Fibroblast of skin of right biceps (primary cell): ENCODE measurements at places on chromosomes 7 and 10.

- peak; percentile 18 for DNase-seq
Measured at GRCh38 chr10:61529208-61529607, 76.0 kb upstream of the TMEM26 start.

DNA sequence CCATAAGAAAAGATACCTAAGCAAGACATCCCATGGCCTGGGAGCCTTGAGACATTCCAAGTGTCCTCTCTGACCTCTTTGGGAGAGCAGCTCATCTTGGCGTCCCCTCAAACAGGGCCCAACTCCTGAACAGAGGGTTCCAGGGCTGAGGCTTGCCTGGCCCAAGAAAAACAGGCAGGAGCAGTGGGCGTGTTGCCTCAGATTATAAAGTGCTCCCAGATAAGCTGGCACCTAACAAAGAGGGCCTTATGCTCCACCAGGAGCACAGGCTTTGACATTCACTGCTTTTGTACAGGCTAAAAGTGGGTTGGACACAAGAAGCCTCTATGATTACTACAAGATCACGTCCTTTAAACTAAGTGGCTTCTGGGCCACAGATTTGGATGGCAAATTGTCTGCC, 193.1 kb downstream of the FGFR2 start:
- DNase-seq = no peak

DNA sequence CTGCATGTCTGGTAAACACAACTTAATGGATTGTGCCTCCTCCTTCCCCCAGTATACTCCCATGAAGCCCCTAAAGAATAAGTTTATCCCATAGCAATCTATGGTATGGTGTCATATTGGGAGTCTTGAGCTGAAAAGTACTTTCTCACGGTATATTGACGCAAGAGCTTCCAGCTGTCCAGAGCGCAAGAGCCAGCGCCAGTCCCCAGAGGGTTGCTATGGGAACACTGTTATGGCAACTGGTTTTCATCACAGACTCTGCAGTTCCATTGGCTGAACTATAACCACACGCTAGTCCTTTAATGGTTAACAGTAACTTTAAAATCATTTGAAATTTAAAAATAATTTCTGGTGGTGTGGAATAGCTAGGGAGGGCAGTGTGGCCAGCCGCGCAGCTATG, 46.9 kb downstream of the PRPF18 start:
- DNase-seq = peak; percentile 82

DNA sequence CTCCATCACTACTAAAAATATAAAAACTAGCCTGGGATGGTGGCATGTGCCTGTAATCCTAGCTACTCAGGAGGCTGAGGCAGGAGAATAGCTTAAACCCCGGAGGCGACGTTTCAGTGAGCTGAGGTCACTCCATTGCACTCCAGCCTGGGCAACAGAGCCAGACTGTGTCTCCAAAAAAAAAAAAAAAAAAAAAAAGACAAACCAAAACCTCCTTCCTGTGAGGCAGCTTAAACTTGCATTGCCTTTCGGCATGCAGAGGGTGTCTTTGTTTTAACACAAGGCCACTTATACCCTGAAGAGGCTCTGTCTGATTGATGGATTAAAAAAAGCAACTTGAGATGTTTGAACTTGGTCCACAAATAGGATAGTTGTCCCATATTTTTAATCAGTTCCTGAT, 128.4 kb upstream of the RSU1 start:
- peak; percentile 83 for DNase-seq

GRCh38 chr10:596725-597345, 92.6 kb downstream of the DIP2C start:
- no peak for DNase-seq

- no peak for DNase-seq
Measured at GRCh38 chr10:79063071-79063491, 5.7 kb upstream of the ZMIZ1 start.

GRCh38 chr7:98551611-98552273, 65.3 kb upstream of the NPTX2 start:
- DNase-seq = no peak

DNA sequence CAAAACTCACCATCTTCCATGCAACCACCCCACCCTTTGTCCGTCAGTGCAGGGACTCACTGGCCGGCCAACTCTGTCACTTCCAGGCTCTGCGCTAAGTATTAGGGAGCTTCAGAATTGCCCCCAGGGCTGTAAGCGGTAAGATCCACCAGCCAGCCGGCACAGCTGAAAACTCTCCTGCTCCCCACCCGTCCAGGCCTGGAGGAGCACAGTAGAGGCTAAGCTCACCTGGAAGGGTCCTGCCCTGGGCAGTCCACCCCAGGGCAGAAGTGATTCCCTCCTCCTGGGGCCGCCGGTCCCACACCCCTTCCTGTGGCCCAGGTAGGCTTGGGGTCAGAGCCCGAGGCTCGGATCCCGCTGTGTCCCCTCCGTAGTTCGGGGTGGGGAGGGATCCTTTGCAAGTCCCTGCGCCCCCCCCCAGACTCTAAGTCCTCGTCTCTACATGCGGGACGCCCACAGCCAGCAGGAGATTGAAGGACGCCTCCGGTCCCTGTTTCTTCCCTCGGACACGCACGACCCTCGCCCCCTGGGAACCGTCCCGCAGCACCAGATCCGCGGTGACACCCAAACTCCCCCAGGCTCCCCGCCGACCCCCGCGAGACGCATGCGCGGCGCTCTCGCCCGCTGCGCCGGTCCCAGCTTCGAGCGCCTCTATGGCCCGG, 138.9 kb downstream of the ARHGAP22 start:
- DNase-seq = no peak

- no peak for DNase-seq
Measured at GRCh38 chr7:82397879-82398524, 45.6 kb downstream of the CACNA2D1 start.

DNA sequence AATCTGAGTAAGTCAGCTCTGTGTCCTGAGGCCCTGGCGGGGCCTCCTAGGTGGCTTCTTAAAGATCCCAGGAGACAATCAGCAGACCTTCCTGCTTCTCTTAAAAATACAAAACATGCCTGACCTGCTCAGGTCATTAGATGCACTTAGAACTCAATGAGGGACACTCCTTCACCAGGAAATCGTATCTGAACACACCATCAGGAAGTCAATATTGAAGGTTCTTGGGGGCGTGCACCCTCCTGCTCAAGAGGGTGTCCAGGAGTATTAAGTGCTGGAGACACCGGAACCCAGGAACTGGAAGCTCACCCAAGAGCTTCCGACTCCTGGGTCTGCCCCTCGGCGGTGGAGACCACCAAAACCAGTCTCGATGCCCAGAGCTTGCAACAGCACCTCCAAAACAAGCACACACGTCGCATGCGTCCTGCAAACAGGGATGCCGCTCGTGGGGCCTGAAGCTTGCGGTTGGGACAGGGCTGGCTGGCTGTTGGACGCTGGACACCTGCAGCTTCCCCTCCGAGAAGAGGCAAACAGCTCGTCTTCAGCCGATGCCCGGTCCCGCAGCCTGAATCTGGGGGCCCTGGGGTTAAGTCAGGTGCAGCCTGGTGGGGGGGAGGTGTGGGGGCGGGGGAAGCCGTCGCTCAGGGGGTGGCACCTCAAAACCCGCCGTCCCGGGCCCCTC, 803 bp downstream of the RAPGEF5 start:
- DNase-seq = no peak
